ENCODE measurements at places on chromosomes 11 and 22. TPM values are rescaled to one million over a fixed set of nuclear protein-coding genes. Genes with fewer than 3 reads are reported as not detected.

DNA sequence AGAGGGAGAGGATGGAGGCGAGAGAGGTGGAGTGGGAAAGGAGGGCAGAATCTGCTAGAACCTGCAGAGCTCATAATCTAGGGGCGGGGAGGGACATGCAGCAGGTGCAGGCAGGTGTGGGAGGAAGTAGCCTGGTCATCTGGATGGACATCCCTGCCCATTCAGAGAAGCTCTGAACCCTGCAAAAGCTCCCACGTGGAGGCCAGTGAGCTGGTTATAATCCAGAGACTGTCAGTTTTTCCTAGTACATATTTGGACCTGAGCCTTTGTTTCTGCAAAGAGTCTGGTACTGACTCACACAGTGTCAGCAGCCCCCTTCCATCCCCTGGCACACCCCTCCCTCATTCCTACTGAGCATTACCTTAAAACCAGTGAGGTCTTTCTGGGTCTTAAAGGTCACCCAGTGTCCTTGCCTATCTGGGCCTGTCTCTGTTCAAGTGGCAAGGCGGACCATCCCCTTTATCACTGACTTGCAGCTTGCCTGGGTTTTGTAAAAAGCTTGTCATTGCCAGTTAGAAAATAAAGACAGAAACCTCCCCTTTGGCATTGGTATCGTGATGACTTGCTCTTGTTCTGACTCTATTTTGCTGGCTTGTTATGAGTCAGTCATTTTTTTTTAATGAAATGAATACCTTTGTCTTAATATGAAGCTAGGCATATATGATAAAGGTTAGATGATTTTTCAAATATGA lies 26.1 kb downstream of the PTPRJ start:
- DNase-seq, result no peak

HORMAD2 gene
- not detected for polyA plus RNA-seq

DNA sequence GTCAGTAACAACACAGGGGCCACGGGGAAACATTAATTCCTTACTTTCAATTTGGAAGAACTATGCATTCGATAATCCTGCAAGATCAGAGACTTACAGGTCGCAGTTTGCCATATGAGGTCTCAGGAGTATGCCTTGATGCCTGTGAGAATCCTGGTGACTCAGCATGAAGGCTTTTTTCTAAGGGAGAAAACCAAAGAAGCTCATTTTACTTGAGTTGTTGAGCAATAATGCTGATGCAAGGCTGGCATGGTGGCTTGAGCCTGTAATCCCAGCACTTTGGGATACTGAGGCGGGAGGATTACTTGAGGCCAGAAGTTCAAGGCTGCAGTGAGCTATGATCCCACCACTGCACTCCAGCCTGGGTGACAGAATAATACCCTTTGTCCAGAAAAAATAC lies 26.6 kb downstream of the ATG16L2 start:
- no peak for DNase-seq

DNA sequence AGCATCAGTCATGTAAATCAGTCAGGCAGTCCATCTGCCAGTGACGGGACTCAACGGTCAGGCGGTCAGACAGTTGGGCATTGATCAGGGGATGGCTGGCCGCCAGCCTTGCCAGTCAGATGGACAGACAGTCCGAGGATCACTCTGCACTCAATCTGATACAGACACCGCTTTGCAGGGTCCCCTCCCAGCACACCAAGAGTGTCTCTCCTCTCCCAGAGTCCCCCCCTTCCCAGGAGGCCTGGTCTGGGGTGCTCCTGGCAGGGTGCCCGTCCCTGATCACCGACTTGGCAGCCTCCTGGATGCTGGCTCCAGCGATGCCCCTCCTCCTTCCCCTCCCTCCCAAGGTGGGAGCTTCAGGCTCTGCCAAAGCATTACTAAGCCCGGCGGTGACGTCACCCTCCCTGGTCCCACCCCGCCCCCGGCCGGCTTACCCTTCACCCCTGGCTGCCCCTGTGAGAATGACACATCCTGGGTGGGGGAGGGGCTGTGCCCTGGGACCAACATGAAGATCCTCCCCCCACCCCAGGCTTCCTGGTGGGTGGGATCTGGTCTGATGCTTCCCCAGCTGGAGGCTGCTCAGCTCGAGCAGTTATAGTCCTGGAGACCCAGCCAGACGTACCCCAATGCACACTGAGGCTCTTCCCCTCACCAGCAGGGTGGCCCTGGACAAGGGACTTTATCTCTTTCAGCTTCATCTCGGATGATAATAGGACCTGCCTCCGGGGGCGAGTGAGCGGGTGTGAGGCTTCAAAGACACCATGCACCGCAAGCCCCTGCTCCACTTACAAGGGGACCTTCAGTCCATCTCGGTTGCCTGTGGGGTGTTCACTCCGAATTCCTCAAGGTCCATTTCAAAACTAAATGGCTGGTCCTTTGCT lies 69.2 kb downstream of the CD82 start:
- peak; percentile 73 for DNase-seq

FJX1 gene
- polyA plus RNA-seq, result 20.2 TPM

DNA sequence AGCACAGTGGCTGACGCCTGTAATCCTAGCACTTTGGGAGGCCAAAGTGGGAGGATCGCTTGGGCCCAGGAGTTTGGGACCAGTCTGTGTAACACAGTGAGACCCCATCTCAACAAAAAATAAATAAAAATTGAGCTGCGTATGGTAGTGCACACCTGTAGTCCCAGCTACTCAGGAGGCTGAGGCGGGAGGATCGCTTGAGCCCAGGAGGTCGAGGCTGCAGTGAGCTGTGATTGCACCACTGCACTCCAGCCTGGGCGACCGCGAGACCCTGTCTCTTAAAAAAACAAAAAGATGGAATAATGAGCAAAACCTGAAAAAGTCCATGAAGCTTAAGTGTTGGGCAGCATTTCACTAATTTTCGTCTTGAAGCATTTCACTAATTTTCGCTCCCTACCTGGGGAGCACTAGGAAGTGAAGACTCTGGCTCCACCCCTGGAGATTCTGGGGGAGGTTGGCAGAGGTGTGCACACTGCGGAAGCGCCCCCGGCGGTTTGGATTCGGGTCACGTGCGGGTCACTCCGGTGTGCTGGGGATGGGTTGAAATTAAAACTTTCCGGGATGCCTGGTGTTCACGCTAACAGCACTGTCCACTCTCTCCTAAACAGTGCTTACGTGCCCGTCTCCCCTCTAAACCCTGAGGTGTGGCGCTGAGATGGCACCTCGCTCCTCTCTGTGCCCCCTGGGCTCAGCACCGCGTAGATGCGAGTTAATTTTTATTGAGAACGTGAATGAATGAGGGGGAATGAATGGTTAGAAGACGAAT lies 906 bp upstream of the NAA40 start:
- no peak for DNase-seq

SCGB1D2 gene
- polyA plus RNA-seq, result 2.9 TPM

TRMU gene
- polyA plus RNA-seq, result 54.8 TPM

ZP1 gene
- 0.06 TPM for polyA plus RNA-seq

DNA sequence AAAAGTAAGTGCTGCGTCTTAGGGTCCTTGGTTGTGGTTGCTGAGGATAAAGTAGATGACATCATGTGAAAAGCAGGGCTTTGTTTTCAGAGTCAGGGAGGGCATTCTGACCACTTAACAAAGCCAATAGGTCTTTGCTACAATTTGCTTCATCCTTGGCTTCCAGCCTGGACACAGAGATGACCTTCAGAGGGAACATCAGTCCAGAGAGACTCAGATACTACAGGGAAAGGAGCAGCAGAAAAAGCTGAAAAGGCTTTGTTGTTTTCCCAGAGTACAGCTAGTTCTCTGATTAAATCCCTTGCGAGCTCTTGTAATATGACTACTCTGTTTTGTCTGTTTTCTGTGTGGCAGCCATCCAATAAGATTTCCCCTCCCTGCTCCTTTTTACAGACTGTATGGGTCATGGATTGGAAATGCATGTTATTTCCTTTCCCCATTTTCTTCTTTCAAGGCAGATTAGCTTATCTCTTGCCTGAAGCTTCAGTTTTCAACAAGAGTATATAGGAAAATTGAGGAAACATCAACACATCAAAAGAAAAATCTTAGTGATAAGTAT lies 31.9 kb downstream of the ATG13 start:
- DNase-seq, result no peak

GRCh38 chr22:35475545-35475944 lies 65.1 kb upstream of the RASD2 start:
- no peak for DNase-seq

SLC16A8 gene
- polyA plus RNA-seq, result 1.8 TPM

GRCh38 chr22:26624803-26625202 lies 3.0 kb downstream of the CRYBA4 start:
- no peak for DNase-seq

CHADL gene
- polyA plus RNA-seq, result 2.8 TPM

DNA sequence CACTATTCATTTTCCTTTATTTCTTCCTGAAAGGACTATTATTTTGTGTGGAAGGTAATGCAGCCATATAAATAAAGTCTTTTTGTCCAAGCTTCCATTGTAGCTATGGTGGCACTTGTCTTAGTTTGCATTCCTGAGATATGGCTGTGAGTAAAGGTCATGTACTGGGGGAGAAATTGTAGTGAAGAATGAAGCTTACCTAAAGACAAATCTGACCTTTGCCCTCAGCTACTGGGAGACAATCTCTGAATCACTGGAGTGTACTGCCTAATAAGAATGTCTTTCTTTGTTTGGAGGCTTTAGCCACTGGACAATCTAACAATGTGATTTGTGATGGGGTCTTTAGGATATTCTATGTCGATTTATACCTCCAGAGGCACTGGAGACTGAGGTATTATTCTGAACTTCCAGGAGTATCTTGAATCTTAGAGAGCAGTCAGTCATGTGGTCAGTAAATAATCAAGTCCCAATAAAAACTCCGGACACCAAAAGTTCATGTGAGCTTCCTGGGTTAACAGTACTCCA lies 39.7 kb upstream of the OR5AK2 start:
- no peak for DNase-seq

FIBIN gene
- 18.7 TPM for polyA plus RNA-seq

DNA sequence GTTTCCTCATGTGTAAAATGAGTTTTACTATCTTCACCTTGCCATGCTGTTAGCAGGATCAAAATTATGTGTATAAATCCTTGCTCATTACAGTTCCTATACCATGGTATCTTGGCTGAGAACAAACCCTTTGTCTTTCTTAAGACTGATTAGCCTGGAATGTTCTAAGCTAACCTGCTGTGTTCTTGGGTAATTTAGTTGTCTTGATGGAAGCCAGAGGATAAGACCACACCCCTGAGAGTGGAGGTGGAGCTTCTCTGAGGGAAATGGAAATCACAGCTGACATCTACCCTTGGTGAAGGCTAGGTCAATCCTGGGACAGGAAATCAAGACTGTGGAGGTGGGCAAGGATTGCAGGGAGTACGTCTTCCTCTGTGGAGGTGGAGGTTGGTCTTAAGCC lies 206.1 kb upstream of the ARHGAP20 start:
- no peak for DNase-seq
